ENCODE measurements at places on chromosomes 11 and 22. TPM values are rescaled to one million over a fixed set of nuclear protein-coding genes. Genes with fewer than 3 reads are reported as not detected.
A peak's percentile ranks its signal among the peaks of the same experiment; 100 is the strongest.

- no peak overlapping the region for H3K4me3 ChIP-seq
- no peak overlapping the region for H3K27ac ChIP-seq
- no peaks in the 10 kb centered on the region for H3K27me3 ChIP-seq
- DNase-seq: peak; percentile 17
These were observed 30.5 kb upstream of the FNBP4 start for GRCh38 chr11:47797633-47798032.

- peaks cover 6% of the 10 kb centered on the region for H3K4me1 ChIP-seq
- no peak for DNase-seq
- no peak overlapping the region for H3K4me3 ChIP-seq
- no peak overlapping the region for H3K27ac ChIP-seq
- no peaks in the 10 kb centered on the region for H3K36me3 ChIP-seq
These were observed 70.1 kb upstream of the MYOD1 start for GRCh38 chr11:17649261-17649660.

DNA sequence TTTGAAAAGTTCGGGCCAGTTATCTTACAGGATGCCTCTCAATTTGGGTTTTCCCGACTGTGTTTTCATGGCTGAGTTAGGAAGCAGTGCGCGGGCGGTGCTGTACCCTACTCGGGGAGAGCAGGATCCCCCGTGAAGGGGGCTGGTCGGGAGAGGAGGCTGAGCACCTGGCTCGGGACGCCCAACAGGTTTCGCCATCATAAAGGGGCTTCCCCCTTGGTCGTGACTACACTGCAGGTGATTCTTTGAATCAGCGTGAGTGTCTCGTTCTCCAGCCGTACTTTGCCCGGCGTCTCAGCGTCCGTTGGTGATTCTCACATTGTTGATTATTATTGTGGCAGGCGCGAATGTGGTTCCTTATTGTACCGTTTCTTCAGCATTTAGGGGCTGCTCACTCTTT, 46.6 kb downstream of the ST14 start:
- H3K4me3 ChIP-seq: no peak overlapping the region
- DNase-seq: no peak
- H3K27me3 ChIP-seq: no peaks in the 10 kb centered on the region
- H3K27ac ChIP-seq: no peak overlapping the region
- no peaks in the 10 kb centered on the region for H3K4me1 ChIP-seq

- DNase-seq: peak; percentile 2
- H3K4me1 ChIP-seq: peaks cover 17% of the 10 kb centered on the region
- H3K27ac ChIP-seq: peak overlapping the region; percentile 86
- no peaks in the 10 kb centered on the region for H3K36me3 ChIP-seq
- H3K4me3 ChIP-seq: peak overlapping the region; percentile 94
These were observed 937 bp upstream of the FAM168A start for GRCh38 chr11:73598719-73599379.

The CD3D gene
- total RNA-seq: 0.39 TPM

- no peaks in the 10 kb centered on the region for H3K36me3 ChIP-seq
- no peak for DNase-seq
- H3K4me3 ChIP-seq: no peak overlapping the region
These were observed 1.5 kb downstream of the TNNT3 start for GRCh38 chr11:1920909-1921573.

DNA sequence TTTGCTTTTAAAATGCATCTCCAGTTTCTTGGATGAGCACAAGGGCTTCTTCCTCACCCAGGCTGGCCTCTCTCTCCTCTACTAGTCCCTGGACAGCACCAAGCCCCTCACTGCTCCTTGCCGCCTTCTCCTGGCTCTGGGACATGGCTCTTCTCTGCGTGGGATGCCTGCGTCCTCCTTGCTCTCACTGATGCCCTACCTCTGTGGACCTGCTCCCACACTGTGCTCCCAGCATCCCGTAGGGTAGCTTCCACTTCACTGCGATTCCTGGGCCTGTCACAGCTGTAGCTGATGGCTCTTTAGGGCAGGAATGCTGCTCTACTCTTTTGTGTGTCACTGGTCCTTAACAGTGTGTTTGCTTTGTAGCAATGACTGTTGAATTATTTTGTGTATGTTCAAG, 136.3 kb downstream of the SNX19 start:
- no peak overlapping the region for H3K27ac ChIP-seq
- peaks cover 11% of the 10 kb centered on the region for H3K4me1 ChIP-seq
- DNase-seq: no peak
- H3K4me3 ChIP-seq: no peak overlapping the region
- no peaks in the 10 kb centered on the region for H3K27me3 ChIP-seq
- H3K36me3 ChIP-seq: no peaks in the 10 kb centered on the region

GRCh38 chr11:134527382-134528243, 115.6 kb upstream of the B3GAT1 start:
- no peak for DNase-seq
- no peaks in the 10 kb centered on the region for H3K4me1 ChIP-seq
- H3K36me3 ChIP-seq: no peaks in the 10 kb centered on the region

- H3K4me1 ChIP-seq: no peaks in the 10 kb centered on the region
- H3K36me3 ChIP-seq: no peaks in the 10 kb centered on the region
These were observed 1.9 kb downstream of the KCTD17 start for GRCh38 chr22:37053310-37054055.

DNA sequence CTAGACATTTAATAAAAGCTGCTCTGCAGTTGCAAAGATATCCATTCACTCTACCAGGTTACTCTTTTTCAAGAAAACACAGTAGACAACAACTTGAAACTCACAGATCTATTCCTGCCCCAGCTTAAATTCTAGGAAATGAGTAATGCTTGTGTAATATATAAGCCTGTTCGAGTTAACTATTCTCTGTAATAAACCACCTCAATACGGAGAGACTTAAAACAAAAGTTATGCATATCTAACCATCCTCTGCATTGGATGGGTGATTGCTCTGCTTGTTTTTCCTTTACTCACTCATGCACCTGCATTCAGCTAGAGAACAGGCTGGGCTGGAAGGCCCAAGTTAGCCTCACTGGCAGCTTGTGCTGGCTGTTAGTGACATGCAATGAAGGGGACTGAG, 13.3 kb downstream of the LRRC4C start:
- no peak overlapping the region for H3K27ac ChIP-seq
- no peaks in the 10 kb centered on the region for H3K4me1 ChIP-seq
- DNase-seq: no peak
- no peaks in the 10 kb centered on the region for H3K27me3 ChIP-seq

The OR9Q1 gene
- not detected for total RNA-seq

The COPB1 gene
- 123 TPM for total RNA-seq

The LMO2 gene
- 0.64 TPM for total RNA-seq

- no peaks in the 10 kb centered on the region for H3K36me3 ChIP-seq
- no peak overlapping the region for H3K4me3 ChIP-seq
- no peak overlapping the region for H3K27ac ChIP-seq
- no peaks in the 10 kb centered on the region for H3K27me3 ChIP-seq
- H3K4me1 ChIP-seq: no peaks in the 10 kb centered on the region
These were observed 103.4 kb upstream of the OLFML1 start for GRCh38 chr11:7381937-7382336.

GRCh38 chr11:967995-968751, 42.5 kb downstream of the AP2A2 start:
- no peak for DNase-seq
- H3K4me3 ChIP-seq: no peak overlapping the region
- H3K36me3 ChIP-seq: 0 out of 2 replicates have a peak, but pooled peaks cover 2% of the 10 kb centered on the region
- H3K4me1 ChIP-seq: no peaks in the 10 kb centered on the region
- H3K27me3 ChIP-seq: no peaks in the 10 kb centered on the region

Measured in Panc1 (cell line).